ENCODE measurements at places on chromosomes 6 and 20.

DNA sequence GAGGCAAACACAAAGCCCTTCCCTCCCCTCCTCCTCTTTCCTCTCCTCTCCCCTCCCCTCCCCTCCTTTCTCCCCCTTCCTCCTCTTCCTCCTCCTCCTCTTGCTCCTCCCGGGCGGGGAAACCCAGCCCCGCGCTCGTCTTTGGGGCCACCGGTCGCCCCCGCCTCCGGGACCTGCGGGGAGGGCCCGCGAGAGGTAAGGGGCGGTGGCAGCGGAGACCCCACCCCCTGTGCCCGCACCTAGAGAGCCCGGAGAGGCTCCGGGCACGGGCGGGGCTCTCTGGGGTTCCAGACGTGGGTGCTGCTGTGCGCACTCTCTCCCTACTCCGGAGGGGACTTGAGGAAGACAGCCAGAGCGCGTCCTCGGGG, at the start of gene RIN2:
RIN2 (plus strand) TSS at position 126 of the 368 bp plus-strand sequence. CDS start 131,344 bp downstream, outside the sequence.
- no peak for DNase-seq

GRCh38 chr6:13053006-13053461, 275.3 kb downstream of the TBC1D7 start:
- no peak for DNase-seq

- no peak for DNase-seq
Measured at GRCh38 chr6:105389543-105389942, 13.3 kb downstream of the PREP start.

DNA sequence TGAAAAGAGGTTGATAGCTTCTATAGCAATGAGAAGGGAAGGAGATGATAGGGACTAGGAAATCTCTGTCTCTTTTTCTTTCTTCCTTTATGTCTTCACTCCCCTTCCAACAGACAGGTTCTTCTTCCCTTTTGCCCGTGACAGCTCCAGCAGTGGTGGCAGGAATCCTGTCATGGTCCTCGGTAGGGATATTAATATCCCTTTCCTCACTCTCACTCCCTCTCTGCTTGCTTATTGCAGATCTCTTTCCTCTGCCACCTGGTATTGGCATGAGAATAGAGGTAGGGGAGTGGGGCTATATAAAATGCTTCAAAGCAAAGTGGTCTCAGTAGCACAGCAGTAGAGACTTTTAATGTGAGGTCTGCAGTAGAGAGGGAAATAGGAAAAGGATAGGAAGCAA, 19.7 kb downstream of the RAD21L1 start:
- no peak for DNase-seq

DNA sequence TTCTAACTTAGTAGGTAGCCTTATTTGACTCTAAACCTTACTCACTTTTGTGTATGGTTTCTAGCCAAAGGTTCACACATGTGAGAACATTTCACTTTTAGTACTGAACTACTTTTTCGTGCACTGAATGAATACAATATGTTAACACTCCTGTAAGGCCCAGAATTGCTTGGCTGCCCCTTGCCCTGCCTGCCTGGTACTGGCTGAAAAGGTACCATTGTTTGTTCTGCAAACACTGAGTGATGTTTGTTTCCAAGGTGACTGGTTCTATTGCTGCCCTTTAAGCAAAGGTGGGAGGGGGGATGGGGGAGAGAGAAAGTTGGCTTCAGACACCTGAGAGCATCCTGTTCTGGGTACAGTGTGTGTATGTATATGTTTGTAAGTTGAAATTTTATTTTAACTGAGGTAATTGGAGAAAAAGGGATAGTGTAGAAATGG, 31.2 kb downstream of the RREB1 start:
- no peak for DNase-seq

GRCh38 chr6:158381214-158381613, 68.9 kb downstream of the TULP4 start:
- no peak for DNase-seq

DNA sequence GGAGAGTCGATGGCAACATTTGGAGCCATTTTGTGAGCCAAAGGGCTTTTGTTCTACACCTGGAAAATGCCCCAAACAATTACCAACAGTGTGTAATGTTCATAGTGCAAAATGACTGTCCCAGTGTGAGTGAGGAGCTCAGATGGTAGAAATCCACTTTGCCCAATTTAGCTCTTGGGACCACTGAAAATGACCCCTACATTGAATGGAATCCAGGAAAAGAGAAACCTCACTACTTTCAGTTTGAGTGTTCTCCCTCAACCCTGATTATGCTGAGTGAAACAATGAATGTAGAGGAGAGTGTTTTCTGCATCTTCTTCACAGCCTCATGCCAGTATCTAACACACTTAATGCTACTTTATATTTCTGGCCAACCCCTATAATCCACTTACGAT, 84.9 kb upstream of the NRN1 start:
- no peak for DNase-seq

GRCh38 chr6:123844011-123844410, 40.3 kb downstream of the NKAIN2 start:
- no peak for DNase-seq

- DNase-seq = no peak
Measured at GRCh38 chr20:47551841-47552240, 50.2 kb downstream of the NCOA3 start.

DNA sequence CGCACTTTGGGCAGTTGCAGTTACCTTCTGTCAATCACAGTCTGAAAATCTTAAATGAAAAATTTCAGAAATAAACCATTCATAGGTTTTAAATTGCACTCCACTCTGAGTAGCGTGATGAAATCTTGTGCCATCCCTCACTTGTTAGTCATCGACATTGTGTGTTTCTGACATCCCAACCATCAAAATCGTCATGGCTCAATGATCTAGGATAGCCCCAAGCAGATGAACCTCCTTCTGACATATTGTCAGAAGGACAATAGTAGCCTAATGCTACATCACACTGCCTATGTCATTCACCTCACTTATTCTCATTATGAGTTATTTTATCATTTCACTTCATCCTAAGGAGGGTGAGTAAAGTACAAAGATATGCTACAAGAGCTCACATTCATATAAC, 284.8 kb downstream of the PTPRK start:
- no peak for DNase-seq

DNA sequence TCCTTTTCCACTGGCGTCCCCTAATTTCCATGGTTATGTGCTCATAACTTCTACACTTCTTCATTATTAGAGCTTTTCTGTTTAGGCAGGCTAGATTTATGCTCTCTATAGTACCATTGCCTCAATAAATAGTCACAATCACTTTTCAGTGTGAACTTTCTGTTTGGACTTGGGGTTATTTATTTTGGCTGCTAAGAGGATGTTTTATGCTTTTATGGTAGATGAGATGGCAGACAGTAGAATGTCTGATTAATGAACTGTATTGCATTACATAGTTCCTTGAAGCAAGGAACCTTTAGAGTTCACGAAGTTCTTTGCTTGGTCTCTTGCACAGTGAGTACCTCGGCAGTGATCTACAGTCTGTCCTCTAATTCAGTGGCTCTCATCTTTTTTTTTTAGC, 6.9 kb downstream of the DNAH8 start:
- no peak for DNase-seq

DNA sequence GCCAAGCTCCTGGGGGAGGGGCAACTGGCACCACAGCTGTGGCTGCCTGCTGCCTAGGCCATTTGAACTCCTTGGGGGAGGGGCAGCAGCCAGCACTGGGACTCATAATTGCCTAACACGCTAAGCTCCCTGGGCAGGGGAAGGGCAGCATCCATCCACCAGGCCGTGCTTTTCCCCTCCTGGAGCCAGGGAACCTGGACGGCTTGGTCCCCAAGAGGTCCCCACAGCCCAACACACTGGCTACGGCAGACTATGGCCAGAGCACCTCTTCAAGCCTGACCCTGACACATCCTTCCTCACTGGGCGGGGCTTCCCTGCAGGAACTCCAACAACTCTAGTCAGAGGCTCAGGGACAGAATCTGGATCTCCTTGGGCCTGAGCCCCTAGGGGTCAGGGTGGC, 269.4 kb downstream of the RNF144B start:
- no peak for DNase-seq

DNA sequence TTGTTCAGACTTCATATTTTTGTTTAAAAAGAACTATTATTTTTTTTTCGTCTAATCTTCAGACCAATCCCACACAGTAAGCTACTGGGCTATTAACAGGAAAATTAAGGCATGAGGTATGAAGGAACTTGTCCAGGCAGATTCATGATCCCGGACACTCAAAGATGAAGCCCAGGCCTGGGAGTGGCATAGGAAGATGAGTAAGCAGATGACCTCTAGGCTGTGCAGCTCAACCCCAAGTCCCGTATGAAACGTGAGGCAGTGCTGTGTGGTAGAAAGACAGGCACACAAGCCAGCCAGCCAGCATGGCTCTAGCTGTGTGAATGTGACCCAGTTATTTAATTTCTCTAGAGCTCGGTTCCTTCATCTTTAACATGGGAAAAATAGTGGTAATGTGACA, 231.9 kb downstream of the CLIC5 start:
- no peak for DNase-seq

DNA sequence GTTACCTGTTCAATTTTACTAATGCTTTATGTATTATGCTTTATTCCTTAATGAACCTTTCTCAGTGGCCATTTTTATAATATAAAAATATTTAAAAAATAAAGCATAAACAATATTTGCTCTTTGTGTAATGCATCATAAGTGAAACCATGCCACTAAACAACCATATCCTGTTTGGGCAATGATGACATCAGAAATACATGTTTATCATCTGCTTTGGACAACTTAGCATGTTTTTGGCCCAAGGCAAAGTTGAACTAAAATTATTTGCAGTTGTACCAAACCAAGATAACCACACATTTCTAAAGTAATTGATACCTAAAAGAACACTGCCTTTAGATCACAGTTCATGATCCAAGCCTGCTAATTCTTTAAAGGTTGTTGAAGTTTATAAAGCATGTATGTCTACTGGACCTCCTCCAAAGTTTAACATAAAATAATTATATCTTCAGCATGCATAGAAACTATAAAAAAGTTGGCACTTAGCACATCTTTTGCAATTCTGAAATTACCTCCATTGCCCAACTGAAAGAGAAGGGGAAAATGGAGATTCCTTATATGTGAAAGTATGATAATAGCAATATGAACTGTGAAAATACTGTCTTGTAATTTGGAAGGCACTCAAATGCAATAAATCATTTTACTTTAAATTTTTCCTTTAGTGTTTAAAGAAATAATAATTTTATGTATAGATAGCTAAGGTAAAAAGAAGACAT, 325.6 kb upstream of the RUNX2 start:
- no peak for DNase-seq

- no peak for DNase-seq
Measured at GRCh38 chr6:150711584-150712504, 112.2 kb downstream of the PLEKHG1 start.

DNA sequence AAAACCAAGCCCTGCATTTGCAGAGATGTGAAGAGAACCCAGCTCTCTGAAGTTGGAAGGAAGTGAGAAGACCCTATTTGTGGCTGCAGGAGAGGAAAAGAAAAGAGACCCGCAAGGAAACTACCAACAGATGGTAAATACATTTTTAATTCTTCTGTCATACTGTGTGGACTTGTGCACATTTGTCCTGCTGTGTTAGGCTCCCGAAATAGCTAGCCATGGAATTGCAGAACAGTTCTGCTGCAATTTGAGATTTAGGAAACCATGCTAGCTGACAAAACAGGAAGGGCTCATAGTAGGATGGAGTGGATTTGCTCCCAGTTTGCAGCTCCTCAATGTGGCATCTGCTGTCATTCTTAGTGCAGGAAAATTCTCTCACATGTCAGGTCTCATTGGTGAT, 12.1 kb upstream of the ATXN1 start:
- no peak for DNase-seq

DNA sequence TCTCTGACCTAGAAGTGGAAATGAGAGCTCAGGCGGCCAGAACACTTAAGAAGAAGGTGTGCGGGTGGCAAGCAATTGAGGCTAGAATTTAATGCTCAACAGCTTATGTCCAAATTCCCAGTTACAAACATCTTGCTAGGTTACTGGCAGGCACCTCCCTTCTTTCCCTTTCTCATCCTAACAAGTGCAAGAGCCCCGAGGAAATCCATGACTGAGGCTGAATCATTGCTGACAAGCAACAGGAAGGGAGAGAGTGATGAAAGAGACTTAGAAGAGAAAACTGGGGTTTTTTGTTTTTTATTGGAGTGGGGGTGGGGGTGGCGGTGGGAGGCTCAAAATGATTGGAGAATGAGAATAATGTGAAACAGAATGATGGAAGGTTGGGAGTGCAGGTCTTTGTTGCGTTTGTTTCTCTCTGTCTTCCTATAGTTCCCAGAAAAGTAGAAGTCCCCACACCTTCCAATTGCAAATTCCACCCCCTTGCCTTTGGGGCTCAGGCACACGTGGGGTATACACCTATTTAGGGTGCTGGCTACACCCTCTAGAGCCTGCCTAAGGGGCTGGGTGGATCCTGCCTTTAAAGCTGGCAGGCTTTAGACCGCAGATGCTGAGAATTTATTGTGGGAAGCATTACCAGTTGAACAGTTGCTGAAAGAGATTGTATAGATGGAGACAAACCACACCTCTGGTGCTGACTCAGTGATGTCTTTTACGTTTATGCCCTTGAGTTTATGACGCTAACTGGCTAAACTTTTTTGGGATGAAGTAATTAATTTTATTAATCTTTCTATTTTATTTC, 1.4 kb downstream of the FAM83B start:
- DNase-seq = peak; percentile 11

DNA sequence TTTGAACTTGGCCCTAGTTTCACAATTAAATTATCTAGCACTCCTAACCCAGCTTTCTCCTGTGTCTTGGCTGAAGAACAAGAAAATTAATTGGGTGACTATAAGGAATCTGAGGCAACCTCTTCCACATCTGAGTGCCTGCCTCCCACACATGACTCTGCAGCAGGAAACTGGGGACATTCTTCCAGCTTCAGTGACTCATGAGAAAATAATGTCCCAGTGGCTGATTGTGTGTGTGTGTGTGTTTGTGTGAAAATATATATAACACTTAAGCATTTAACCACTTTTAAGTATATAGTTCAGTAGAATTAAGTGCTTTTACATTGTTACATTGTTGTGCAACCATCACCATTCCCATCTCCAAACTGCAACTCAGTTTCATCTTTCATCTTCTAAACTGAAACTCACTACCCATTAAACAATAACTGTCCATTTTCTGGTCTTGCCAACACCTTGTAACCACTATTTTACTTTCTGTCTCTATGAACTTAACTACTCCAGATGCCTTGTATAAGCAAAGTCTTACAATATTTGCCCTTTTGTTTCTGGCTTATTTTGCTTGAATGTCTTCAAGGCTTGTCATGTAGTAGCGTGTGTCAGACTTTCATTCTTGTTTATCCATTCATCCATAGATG, 8.7 kb downstream of the TRIM38 start:
- peak; percentile 59 for DNase-seq

GRCh38 chr6:90049295-90049694, 155.0 kb downstream of the GJA10 start:
- DNase-seq = no peak

DNA sequence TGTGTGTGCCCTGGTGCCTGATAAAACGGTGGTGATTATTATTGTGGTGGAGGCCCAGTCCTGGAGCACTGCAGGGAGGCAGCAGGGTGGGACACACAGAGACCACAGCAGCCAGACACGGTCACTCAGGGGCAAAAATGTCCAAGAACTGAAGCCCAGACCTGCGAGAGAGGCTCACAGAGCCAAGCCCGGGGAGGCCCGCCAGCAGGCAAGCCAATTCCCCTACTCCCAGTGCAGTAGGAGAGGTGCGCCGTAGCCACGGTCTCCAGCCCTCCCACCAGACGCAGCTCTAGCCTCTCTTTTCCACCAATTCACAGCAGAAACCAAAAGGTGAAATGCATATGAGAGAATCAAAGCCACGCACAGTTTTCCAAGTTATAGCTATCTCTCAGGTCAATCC, 179.4 kb upstream of the TAB2 start:
- DNase-seq = no peak
